Astrocyte (in vitro differentiated cells and primary cell): ENCODE measurements at places on chromosomes 2 and 18. TPM values are rescaled to one million over a fixed set of nuclear protein-coding genes. Genes with fewer than 3 reads are reported as not detected.
A peak's percentile ranks its signal among the peaks of the same experiment; 100 is the strongest.

DNA sequence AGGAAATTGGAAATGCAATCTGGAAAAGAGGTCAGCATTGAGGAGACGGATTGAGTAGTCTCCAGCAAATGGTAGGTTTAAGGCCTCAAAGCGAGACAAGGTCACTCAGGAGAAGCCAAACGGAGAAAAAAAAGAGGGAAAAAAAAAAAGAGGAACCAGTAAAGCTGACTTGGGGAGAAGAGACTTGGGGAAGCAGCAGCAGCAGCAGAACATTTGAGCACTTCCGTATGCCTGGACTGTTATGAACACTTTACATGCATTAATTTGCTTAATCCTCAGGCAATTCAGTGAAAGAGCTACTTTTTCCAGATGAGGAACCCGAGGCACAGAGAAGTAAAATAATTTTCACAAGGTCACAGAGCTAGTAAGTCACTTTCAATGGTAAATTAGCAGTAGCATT lies 81.3 kb downstream of the OSBPL6 start:
- H3K4me3 ChIP-seq, result no peak overlapping the region
- no peaks in the 10 kb centered on the region for H3K36me3 ChIP-seq
- H3K27me3 ChIP-seq, result no peaks in the 10 kb centered on the region
- H3K4me1 ChIP-seq, result peaks cover 27% of the 10 kb centered on the region

- no peak overlapping the region for H3K4me3 ChIP-seq
- no peaks in the 10 kb centered on the region for H3K27me3 ChIP-seq
- H3K4me1 ChIP-seq, result no peaks in the 10 kb centered on the region
- H3K36me3 ChIP-seq, result no peaks in the 10 kb centered on the region
These were observed 571.6 kb downstream of the ARHGAP15 start for GRCh38 chr2:143700865-143701264.

- peak overlapping the region; percentile 27 for H3K4me3 ChIP-seq
- no peaks in the 10 kb centered on the region for H3K36me3 ChIP-seq
- peaks cover 27% of the 10 kb centered on the region for H3K4me1 ChIP-seq
- DNase-seq, result peak; percentile 61
- H3K27ac ChIP-seq, result peak overlapping the region; percentile 33
- no peaks in the 10 kb centered on the region for H3K27me3 ChIP-seq
These were observed 36.1 kb downstream of the NHEJ1 start for GRCh38 chr2:219124381-219125110.

DNA sequence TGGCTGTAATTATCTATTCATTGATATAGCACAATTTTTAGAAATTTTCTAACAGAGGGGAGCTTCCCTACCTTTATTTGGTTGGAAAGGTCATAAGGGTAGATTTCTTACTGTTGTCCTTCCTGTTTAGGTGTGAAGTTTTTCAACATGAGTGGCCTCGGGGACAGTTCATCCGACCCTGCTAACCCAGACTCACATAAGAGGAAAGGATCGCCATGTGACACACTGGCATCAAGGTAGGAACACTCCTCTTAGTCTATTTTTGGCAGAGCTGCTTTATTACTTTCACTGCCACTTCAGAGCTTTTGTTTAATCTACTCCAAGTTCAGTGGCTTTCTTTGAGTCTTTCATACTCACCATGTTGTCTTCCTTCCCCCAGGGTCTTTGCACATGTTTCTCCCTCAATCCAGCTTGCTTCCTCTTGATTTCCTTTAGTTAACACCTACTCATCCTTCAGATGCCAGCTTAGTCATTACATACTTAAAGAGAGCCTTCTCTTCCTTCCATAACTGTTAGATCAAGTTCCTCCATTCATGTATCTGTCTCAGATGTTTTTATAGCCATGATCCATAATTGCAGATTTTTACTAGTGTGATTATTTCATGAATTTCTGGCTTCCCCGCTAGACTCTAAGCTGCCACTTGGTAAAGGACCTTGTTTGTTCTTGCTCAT lies 134.5 kb downstream of the PTRHD1 start:
- no peak overlapping the region for H3K27ac ChIP-seq
- DNase-seq, result no peak
- no peak overlapping the region for H3K4me3 ChIP-seq

DNA sequence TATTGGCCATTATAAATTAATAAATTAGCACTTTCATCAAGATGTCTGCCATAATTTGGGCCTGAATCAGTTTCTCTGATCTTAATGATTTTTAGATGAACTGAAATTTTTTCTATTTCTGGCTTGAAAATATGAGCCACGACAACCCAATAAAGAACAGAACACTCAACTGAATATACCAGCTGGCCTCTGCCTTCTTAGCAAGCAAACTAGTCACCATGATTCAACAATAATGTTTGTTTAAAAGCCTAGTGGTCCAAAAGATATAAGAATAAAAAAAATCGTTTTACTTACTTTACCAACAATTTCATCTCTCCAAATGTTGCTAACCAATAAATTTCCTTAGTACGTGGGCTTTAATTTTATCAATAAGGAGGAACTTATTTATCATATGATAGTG lies 66.7 kb upstream of the TTN start:
- H3K4me1 ChIP-seq, result no peaks in the 10 kb centered on the region
- no peak overlapping the region for H3K27ac ChIP-seq

DNA sequence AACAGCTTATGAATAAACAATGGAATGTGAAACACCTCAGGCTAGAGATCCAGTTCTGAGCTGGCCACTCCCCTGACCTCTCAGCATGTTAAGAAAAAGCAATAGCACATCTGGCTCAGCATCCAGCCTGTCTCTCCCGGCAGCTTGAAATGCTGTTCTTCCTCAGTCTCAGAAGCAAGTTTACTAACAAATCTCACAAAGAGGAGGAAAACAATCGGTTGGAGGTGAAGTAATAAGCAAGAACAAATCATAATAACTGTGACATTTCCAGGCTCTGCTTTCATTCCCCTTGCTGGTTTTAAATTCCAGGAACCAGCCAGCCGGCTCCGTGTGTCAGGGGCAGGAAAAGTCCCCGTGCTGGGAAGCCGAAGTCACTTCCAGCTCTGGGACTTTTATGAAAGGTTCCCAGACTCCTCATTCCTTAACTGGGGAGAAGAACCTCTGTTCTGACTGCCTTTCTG lies 133.9 kb upstream of the ARL4C start:
- no peak overlapping the region for H3K4me3 ChIP-seq
- peak; percentile 35 for DNase-seq
- H3K27me3 ChIP-seq, result no peaks in the 10 kb centered on the region
- peaks cover 24% of the 10 kb centered on the region for H3K4me1 ChIP-seq
- no peaks in the 10 kb centered on the region for H3K36me3 ChIP-seq

DNA sequence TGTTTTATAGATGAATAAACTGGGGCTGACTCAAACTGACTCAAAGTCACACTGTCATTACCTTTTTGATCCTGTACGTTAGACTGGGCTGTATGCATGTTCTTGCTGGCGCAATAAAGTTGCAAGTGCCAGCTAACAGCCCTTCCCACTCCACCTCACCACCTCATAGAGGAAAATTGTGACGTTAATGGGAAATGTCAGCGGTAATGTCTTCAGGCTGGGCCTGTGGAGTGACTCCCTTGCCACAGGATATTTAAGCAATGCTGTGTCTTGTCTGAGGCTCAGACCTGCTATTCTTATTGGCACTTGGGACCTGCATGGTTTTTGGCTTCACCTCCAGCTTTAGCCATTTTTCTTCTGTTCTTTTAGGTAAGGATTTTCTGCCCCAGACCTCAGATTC lies 25.2 kb upstream of the CASP10 start:
- peak overlapping the region; percentile 56 for H3K27ac ChIP-seq
- peaks cover 29% of the 10 kb centered on the region for H3K36me3 ChIP-seq
- H3K4me3 ChIP-seq, result no peak overlapping the region
- peak; percentile 14 for DNase-seq
- H3K4me1 ChIP-seq, result peaks cover 7% of the 10 kb centered on the region
- H3K27me3 ChIP-seq, result no peaks in the 10 kb centered on the region

DNA sequence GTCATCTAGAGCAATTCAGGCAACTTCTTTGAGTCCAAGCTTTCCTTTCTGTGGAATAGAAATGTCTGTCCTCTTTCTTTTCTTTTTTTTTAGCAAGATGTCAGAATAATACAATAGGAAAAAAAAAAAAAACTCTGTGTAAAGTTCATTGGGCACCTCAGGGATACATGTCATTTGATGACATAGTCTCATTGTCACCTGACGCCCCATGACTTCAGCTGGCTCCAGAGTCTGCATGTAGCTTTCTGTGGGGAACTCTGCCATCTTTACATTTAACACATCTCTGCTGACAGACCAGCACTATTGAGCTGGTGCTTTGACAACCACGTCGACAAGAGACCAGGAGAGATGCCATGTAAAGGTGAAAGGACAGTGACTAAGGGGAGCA lies 172.5 kb upstream of the KLF7 start:
- no peak overlapping the region for H3K27ac ChIP-seq
- H3K4me3 ChIP-seq, result no peak overlapping the region
- peaks cover 26% of the 10 kb centered on the region for H3K4me1 ChIP-seq
- no peaks in the 10 kb centered on the region for H3K27me3 ChIP-seq
- no peak for DNase-seq

DNA sequence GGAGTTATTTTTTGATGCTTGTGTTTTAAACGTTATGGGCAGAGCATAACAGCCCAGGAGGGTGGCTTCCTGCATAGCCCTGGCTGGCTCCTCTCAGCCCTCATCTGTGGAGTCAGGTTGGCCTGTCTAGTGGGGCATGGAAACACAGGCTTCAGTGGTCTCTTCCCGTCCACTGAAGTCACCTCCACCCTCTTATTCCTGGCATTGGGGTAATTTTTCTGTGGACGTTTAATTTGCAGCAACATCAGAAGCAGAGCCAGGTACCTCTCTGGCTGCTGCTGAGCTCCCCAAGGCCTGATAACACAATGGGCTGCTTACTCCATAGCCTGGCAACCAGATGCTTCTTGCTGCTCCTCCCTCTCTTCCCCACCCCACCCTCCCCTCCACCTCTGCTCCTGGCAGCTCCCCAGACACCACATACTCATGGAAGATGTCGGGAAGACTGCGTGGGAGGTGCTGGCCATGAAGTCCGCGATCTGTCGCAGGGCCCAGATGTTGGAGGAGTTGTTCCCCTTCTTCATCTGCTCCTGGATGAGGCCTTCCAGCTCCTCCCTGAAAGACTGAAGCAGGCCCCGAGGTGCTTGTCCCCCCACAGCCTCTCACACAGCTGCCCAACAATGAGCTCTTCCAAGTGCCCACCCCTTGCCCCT lies 64.0 kb downstream of the ADD2 start:
- H3K27me3 ChIP-seq, result no peaks in the 10 kb centered on the region
- no peak overlapping the region for H3K27ac ChIP-seq
- DNase-seq, result peak; percentile 84
- H3K36me3 ChIP-seq, result no peaks in the 10 kb centered on the region

DNA sequence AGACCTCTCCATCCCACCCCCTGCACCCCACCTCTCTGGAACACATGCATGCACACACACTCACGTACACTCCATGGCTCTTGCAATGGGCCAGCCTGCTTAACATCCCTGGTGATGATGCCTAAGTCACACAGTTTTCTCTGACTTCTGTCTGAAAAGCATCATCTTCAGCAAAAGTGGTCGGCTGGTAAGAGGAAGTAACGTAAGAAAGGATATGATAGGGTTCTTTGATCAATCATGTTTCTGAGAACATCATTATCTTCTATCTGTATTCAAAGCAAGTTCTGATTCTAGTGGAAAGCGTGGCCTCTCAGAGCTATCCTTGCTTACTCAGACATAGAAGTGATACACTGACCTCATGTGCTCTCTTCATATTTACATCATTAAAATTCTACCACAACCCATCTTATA lies 11.4 kb upstream of the NDUFV2 start:
- peaks cover 23% of the 10 kb centered on the region for H3K4me1 ChIP-seq
- H3K27me3 ChIP-seq, result no peaks in the 10 kb centered on the region
- no peak for DNase-seq
- H3K36me3 ChIP-seq, result no peaks in the 10 kb centered on the region
- no peak overlapping the region for H3K27ac ChIP-seq

DNA sequence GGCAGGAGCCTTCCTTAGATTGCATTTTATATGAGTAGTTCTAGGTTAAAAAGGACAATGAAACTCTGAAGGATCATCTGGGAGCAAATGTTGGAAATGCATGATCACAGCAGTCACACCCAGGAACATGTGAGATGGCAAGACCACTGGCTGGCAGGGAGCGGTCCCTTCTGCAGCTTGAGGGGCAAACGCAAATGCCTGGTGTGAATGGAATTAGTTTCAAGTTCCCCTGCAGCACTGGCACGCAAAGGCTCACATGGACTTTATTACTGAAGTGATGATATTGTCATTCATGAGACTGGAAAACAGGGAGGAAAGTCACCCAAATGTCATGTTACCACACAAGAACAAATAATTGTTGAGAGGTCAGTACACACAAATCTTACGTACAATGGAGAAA lies 223.3 kb downstream of the FBXO15 start:
- H3K27ac ChIP-seq, result no peak overlapping the region
- no peaks in the 10 kb centered on the region for H3K27me3 ChIP-seq
- H3K4me3 ChIP-seq, result no peak overlapping the region
- no peaks in the 10 kb centered on the region for H3K4me1 ChIP-seq
- H3K36me3 ChIP-seq, result no peaks in the 10 kb centered on the region

- H3K36me3 ChIP-seq, result no peaks in the 10 kb centered on the region
- no peak for DNase-seq
- no peak overlapping the region for H3K27ac ChIP-seq
- H3K4me3 ChIP-seq, result no peak overlapping the region
- H3K4me1 ChIP-seq, result peaks cover 8% of the 10 kb centered on the region
These were observed 223.8 kb downstream of the TTC32 start for GRCh38 chr2:19677825-19678518.

- DNase-seq, result peak; percentile 59
- H3K27ac ChIP-seq, result peak overlapping the region; percentile 59
- peak overlapping the region; percentile 15 for H3K4me3 ChIP-seq
- no peaks in the 10 kb centered on the region for H3K27me3 ChIP-seq
These were observed 72.6 kb downstream of the ZNF532 start for GRCh38 chr18:58937071-58937886.

DNA sequence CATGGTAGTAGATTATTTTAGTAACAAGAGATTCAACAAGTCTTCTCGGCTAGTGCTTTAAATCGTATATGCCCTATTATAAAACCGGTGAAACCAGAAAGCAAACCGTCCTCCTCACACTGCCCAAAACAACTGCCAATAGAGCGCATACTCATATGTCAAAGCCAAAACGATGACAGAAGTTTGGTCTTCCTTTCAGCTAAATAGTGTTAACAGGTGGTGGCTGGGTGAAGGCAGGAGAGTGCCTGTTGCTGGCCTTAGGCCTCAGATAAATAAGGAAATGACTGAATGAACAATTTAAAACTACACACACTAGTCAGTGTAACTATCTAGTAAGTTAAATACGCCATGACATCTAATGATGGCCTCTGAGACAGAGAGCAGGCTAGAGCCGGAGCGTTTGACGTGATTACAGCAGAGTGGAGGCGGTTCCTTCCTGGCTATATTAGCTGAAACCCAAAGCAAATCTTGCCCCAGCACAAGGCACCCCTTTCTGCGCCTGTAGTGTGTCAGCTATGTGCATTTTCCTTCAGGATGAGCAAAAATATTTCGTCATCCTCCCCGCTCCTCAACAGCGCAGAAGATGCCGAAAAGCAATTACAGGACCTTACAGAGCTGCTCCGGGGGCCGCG lies 1.6 kb downstream of the LONRF2 start:
- H3K4me1 ChIP-seq, result no peaks in the 10 kb centered on the region
- H3K27me3 ChIP-seq, result peaks cover 43% of the 10 kb centered on the region
- no peaks in the 10 kb centered on the region for H3K36me3 ChIP-seq
- no peak for DNase-seq

- peaks cover 6% of the 10 kb centered on the region for H3K36me3 ChIP-seq
- no peak overlapping the region for H3K27ac ChIP-seq
- H3K4me3 ChIP-seq, result no peak overlapping the region
- H3K4me1 ChIP-seq, result no peaks in the 10 kb centered on the region
- no peaks in the 10 kb centered on the region for H3K27me3 ChIP-seq
- no peak for DNase-seq
These were observed 56.4 kb upstream of the KCNG2 start for GRCh38 chr18:79741362-79741700.

GRCh38 chr2:218292048-218293014 lies at the start of gene TMBIM1:
TSS of gene TMBIM1 (minus strand) at chr2:218292503. CDS start at chr2:218282141, 10,362 bp downstream.
- peak within 1 kb of the TSS; percentile 72 for H3K27ac ChIP-seq
- no peaks in the 10 kb centered on the region for H3K36me3 ChIP-seq
- H3K27me3 ChIP-seq, result no peaks in the 10 kb centered on the region

ZAP70 gene
- 0.14 and 0.73 TPM in 2 replicates for total RNA-seq

IER3IP1 gene
- total RNA-seq, result 15.2 and 15.8 TPM in 2 replicates

SAG gene
- total RNA-seq, result not detected in 2 replicates

IL37 gene
- not detected in 2 replicates for total RNA-seq
